CD14-positive monocyte (primary cell): ENCODE measurements at places on chromosomes 5 and 9.

DNA sequence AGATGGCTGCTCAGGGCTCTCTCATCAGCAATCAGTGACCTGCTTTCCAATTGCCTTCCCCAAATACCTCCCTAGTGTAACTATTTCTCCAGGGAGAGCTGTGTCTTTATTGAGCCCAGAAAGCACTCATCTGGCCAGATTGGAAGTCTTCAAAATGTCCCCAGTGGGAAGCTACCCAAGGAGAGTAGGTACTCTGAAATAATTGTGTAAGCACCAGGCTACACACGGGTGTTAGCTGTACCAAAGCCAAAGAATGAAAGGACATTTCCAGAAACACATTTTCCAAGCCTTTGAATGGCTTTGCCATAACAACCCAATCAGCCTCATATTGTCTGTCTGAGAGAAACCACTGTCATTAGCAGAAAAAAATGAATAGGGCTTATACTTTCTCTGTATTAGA lies 318.8 kb downstream of the FAM170A start:
- DNase-seq = no peak

DNA sequence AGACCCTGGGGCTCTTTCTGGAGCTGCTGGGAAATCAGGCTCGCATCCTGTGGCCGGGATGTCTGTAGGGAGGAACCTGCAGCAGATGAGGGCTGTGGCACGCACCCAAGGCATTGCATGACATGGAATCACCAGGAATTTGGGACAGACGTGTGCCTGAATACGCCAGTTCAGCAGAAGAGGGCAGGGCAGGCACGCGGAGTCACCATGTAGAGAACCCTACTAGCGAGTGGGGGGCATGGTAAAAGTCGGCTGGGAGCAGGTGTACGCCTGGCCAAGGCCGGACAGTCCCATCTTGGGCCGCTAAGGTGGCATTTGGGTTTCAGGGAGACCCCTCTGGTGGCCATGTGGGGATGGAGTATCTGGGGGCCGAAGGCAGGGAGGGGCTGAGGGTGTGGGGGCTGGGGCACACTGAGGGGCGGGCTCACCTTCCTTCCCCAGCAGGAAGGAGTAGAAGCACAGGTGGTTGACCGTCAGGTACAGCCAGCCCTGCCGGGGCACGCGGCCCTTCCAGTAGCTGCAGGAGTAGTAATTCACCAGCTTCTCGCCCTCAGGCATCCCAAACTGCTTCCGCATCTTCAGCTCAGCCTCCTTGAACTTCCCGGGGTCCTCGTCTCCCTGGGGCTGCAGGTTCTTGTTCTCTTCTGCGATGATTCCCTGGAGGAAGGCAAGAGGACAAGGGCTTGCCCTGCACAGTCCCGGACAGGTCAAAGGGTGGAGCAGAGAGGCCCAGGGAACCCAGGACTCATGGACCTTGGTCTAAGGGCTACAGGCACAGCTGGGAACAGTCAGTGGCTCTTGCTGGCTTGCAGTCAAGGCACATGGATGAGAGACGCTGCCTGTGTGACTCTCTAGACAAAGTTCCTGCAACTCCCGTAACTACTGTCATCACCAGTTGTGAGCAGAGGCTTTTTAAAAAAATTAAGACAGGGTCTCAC lies 13.5 kb downstream of the TBC1D9B start:
- no peak for DNase-seq

DNA sequence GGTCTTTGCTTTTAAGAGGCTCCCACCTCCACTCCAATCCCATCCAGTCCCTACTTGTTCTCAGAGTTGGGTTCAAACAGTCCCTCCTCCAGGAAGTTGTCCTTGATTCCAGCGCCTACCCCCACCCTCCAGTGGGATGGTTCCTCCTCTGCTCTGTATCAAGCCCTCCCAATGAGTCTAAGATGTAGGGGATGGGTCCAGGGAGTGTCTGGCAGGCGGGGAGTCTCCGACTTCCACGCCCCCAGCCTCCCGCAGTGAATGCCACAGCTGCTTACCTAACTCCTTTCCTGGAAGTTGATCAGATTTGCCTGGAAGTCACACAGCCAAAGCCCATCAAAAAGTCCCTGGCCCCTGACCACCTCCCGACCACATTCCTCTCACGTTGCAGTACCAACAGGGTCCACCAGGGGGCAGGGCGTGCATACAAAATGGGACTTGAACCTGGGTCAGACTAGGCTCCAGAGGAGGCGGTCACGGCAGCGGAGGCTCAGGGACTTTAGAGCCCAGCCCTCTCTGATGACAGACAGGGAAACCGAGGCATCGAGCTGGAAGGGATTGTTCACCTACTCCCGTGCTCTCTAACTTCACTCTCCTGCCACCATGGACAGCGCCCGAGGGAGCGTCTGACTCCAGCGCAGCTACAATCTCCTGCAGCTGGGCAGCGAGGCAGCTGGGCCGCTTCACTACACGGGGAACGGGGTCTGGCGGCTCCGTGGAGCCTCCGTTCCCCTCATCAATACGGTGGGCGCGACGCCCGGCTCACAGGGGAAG lies 25.0 kb upstream of the TDRD7 start:
- peak; percentile 56 for DNase-seq

DNA sequence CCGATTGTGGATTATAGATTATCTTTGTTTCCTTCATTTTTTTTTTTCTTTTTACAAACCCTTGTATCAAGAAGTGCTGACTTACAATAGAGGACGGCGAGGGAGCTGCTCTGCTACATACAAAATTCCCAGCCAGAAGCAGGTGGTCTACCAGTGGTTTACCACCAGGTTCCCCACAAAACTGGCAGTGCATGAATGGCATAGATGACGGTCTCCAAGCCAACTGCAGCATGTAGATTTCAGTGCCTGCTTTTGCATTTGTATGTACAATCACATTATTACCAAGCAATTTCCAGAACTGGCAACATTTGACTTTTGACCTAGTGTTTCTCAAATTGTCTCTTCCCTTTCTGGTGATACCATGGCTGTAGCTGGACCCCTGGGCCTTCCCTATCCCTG lies 84.0 kb downstream of the ACER2 start:
- DNase-seq = no peak

DNA sequence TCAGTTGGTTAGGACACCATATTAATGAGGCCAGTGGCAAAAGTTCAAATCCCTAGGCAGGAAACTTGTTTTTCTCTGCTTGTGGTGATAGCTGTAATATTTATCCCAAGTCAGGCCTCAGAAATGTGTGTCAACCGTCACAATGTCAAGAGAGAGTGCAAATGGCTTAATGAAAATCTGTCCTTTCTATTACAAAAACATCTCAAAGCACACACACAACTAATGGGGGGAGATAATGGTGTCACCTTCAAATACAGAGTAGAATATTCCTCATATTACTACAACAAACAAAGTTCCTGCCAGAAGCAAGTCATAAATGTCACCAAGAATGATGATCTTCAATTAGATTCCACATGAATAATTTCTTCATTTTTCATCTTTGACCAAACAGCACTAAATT lies 127.2 kb upstream of the MARCHF11 start:
- DNase-seq = no peak
